ENCODE measurements at places on chromosomes 3 and 15.

DNA sequence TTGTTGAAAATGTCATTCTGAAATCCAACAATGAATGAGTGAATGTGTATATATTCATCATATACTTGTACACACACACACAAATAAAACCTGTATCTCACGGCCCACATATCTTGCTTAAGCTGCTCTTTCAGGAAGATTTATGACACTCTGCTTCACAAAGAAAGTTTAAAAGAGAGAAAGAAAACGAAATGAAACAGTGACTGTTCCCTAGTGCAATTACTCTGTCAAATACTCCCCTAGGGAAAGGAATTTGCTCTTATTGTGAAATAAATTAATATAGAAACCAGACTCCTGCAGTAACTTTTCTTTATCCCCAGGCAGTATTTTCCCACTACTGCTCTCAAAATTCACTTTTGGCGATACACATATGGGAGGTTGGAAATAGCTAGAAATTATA, 329.1 kb downstream of the VPS13C start:
- no peaks in the 10 kb centered on the region for H3K27me3 ChIP-seq
- no peaks in the 10 kb centered on the region for H3K4me1 ChIP-seq
- no peak overlapping the region for H3K4me3 ChIP-seq

DNA sequence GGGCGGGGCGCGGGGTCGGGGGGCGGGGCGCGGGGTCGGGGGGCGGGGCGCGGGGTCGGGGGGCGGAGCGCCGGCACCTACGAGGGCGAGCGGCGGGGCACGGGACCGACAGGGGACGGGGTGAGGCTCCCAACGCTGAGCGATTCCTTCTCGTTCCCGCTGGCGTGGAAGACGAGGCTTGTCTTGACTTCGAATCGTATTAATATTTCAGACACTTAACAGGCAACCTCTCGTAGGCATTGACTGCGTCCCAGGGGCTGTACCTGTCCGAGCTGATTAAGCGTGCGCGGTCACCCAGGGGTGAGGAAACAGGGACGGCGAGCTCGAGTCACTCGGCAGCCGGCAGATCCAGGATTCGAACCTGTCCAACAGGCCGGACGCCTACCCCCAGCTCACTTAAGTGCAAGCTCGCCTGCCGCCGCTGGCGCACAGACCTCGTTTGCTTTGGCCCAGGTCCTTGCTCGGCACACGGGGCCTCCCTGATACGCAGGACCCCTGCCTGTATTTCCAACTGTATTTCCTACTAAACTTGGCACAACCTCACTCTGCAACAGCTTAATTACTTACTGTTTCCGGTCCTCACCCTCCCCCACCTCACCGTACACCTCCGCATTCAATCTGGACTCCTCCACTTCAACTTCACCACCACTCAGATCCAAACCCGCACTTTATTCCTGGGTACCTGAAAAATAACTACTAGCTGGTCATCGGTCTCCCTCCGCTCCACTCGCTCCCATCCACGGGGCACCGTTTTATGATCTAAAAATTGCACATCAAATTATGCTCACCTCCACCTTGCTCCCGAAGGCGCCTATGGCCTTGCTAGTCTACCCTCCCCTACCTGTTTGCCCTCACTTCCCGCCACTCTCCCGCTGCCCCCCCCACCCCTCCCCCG, 722 bp upstream of the ZXDC start:
- DNase-seq = peak; percentile 16
- H3K27me3 ChIP-seq = no peaks in the 10 kb centered on the region
- peaks cover 4% of the 10 kb centered on the region for H3K36me3 ChIP-seq
- peak overlapping the region; percentile 63 for H3K27ac ChIP-seq
- peaks cover 35% of the 10 kb centered on the region for H3K4me1 ChIP-seq

- DNase-seq = no peak
- H3K4me3 ChIP-seq = no peak overlapping the region
- H3K27ac ChIP-seq = no peak overlapping the region
- no peaks in the 10 kb centered on the region for H3K36me3 ChIP-seq
Measured at GRCh38 chr3:149353581-149354184, 20.2 kb upstream of the TM4SF18 start.

GRCh38 chr3:136831461-136831860, 12.5 kb downstream of the SLC35G2 start:
- DNase-seq = no peak
- no peaks in the 10 kb centered on the region for H3K27me3 ChIP-seq
- H3K4me3 ChIP-seq = no peak overlapping the region
- H3K27ac ChIP-seq = no peak overlapping the region
- no peaks in the 10 kb centered on the region for H3K36me3 ChIP-seq
- H3K4me1 ChIP-seq = no peaks in the 10 kb centered on the region

GRCh38 chr15:56906766-56907165, 11.7 kb upstream of the TCF12 start:
- H3K27ac ChIP-seq = no peak overlapping the region
- no peak for DNase-seq
- H3K27me3 ChIP-seq = no peaks in the 10 kb centered on the region
- H3K4me1 ChIP-seq = no peaks in the 10 kb centered on the region

DNA sequence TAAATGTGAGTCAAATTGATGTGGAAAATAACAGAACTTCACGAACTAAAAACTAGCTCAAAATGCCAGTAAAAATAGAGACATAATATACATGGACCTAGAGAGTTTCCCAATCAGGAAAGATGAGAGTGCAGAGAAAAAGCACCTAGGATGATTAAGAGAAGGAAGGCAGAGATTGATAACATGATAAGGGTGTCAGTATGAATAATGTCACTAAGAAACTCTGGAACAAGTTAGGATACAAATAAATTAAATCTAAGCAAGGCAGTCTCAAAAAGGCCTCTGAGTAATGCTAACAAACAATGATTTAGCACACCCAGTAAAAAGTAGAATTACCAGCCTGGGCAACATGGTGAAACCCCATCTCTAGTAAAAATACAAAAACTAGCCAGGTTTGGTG, 304.7 kb upstream of the DPPA4 start:
- no peak overlapping the region for H3K27ac ChIP-seq
- H3K4me1 ChIP-seq = no peaks in the 10 kb centered on the region
- DNase-seq = peak; percentile 9
- no peaks in the 10 kb centered on the region for H3K27me3 ChIP-seq
- H3K36me3 ChIP-seq = no peaks in the 10 kb centered on the region
- no peak overlapping the region for H3K4me3 ChIP-seq

DNA sequence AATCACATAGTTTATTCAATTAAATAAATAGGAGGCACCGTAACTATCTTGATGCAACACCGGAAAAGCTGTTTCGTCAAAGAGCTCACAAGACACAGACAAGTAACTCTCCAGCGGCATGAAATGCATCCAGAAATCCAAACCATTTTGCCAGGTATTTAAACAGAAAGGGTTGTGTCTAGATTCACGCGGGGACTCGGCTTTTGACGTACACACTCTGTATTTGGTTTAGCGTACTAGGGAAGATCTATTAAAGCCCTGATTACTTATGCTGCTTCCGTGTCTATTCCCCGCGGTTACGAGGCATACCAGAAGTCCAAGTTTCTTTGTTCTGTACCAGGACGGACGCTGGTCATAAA, 718 bp downstream of the BNIP2 start:
- H3K4me3 ChIP-seq = peak overlapping the region; percentile 97
- H3K27ac ChIP-seq = peak overlapping the region; percentile 98
- H3K36me3 ChIP-seq = peaks cover 5% of the 10 kb centered on the region
- peaks cover 14% of the 10 kb centered on the region for H3K4me1 ChIP-seq

GRCh38 chr3:193594946-193595689, 2.1 kb downstream of the OPA1 start:
- H3K36me3 ChIP-seq = peaks cover 3% of the 10 kb centered on the region
- H3K27me3 ChIP-seq = no peaks in the 10 kb centered on the region
- H3K4me1 ChIP-seq = peaks cover 33% of the 10 kb centered on the region
- peak overlapping the region; percentile 99 for H3K4me3 ChIP-seq
- peak overlapping the region; percentile 94 for H3K27ac ChIP-seq
- peak; percentile 42 for DNase-seq

DNA sequence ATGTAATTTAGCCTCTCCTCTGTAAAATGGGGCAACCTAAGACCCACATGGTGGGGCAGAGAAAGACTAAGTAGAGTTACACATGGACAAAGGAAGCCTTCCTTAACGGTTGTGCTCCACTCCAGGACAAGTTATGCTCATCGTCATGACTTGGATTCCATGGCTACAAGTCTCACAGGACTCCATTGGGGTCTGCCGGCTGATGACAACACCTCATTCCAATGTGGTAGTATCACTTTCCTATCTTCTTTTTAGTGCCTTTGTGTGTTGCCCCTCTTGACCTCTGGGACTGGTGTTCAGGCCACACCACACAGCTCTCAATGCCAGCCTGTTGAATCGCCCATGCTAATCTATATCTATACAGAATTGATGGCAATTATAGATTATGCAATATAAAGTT, 181.3 kb upstream of the WNT5A start:
- H3K36me3 ChIP-seq = no peaks in the 10 kb centered on the region
- peak; percentile 52 for DNase-seq
- H3K4me1 ChIP-seq = peaks cover 6% of the 10 kb centered on the region
- H3K4me3 ChIP-seq = no peak overlapping the region

DNA sequence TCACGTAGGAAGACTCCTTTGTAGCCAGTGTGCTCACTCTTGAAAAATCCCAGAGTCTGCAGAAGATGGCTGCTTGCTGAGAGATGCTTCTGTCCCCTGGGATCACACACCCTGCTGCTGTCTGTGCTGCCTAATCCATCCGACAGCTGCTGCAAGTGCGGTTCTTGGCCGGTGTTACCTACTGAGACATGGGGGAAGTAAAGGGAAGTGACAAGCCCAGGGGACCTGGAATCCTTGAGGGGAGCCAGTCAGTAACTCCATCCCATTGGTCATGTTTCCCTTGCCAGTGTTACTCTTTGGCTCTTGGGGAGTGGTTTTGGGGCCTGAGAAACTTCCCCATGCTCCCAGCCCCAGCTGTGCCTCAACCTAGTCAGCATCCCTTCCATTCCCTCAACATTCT, 8.3 kb upstream of the CPNE9 start:
- no peaks in the 10 kb centered on the region for H3K4me1 ChIP-seq
- DNase-seq = no peak
- H3K27me3 ChIP-seq = no peaks in the 10 kb centered on the region
- no peak overlapping the region for H3K27ac ChIP-seq
- no peak overlapping the region for H3K4me3 ChIP-seq
- peaks cover 13% of the 10 kb centered on the region for H3K36me3 ChIP-seq

- no peak overlapping the region for H3K4me3 ChIP-seq
- no peak for DNase-seq
- H3K4me1 ChIP-seq = no peaks in the 10 kb centered on the region
Measured at GRCh38 chr3:44416031-44417030, 61.1 kb downstream of the ZNF445 start.

DNA sequence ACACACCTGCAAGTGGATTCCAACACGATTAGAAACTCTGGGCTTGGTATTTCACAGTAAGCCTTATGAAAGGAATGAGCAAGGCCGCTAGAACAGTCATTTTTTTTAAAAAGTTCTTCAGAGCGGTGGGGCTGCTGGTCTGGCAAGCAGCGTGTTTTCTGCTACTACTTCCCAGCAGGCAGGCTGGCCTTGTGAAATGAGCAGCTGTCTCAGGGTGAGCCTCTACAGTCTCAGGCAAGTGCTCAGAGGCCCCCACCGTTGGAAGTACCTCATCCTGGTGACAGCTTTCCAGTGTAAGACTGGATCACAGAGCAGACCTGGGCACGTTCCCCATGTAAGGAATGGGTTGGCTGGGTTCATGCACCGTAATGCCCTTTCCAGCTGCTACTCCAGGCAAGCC, 119.2 kb downstream of the LRIG1 start:
- H3K27me3 ChIP-seq = no peaks in the 10 kb centered on the region
- H3K4me3 ChIP-seq = no peak overlapping the region
- no peak overlapping the region for H3K27ac ChIP-seq
- peaks cover 8% of the 10 kb centered on the region for H3K4me1 ChIP-seq

DNA sequence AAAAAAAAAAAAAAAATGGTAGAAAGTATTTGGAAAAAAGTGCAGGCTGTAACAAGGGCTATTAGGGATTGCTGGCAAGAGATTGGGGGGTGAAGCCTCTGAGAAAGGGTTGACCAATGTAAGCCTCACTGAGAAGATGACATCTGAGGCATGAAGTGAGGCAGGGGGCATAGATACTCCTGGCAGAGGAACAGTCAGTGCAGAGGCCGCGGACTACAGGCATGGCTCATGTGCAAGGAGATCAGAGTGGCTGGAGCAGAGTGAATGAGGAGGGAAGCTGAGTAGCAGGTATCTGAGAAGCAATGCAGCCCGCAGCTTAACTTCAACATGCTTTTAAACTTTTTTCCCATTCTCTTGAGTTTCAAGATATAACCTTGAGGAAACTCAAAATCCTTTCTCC, 5.4 kb downstream of the FBXL22 start:
- H3K27ac ChIP-seq = no peak overlapping the region
- H3K27me3 ChIP-seq = no peaks in the 10 kb centered on the region
- H3K36me3 ChIP-seq = no peaks in the 10 kb centered on the region

GRCh38 chr3:24498391-24498790, 3.7 kb upstream of the THRB start:
- H3K36me3 ChIP-seq = no peaks in the 10 kb centered on the region
- H3K4me1 ChIP-seq = peaks cover 4% of the 10 kb centered on the region
- peaks cover 9% of the 10 kb centered on the region for H3K27me3 ChIP-seq
- no peak for DNase-seq
- no peak overlapping the region for H3K4me3 ChIP-seq
- no peak overlapping the region for H3K27ac ChIP-seq

DNA sequence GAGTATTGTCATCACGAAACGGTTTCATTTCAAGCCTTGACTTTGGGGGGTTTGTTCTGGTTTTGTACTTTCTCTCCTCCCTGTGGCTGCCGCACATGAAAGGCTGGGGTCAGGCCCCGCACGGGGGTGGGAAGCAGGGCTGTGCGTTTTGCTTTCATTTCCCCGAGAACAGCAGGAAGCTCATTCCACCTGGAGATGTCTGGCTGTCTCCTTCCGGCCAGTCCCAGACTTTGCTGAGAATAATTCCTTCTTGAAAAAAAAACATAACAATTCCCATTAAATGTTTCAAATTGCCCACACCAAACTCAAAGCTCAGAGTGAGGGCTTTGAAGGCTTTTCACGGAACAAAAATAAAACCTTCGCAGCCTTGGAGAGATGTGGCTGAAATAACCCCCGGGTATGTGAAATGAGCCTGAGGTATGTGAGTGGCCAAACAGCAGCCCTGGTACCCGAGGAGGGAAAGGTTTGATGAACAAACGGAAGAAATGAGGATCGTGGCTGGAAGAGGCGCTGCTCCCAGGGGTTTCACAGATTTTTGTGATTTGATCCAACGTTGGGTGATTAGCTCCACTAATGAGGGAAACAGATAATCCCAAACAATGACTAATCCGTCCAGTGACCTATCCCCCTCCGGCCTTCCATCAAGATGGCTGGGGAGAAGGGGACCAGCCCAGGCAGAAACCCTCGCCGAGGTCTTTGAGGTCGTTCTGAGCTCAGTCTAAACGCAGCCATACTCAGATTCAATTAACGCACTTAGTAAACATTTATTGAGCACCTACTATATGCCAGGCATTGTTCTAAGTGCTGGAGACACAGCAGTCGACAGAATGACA, 126.9 kb upstream of the MEF2A start:
- peaks cover 32% of the 10 kb centered on the region for H3K4me1 ChIP-seq
- peak overlapping the region; percentile 23 for H3K27ac ChIP-seq
- no peaks in the 10 kb centered on the region for H3K36me3 ChIP-seq
- no peak for DNase-seq
- no peaks in the 10 kb centered on the region for H3K27me3 ChIP-seq
